Activated CD4-positive, alpha-beta T cell treated with anti-CD3 and anti-CD28 coated beads, Interleukin-2, amount 10 ng/mL, durations not matched to agents 24 days and 14 days (primary cell): ENCODE measurements at places on chromosomes 7 and 10.

DNA sequence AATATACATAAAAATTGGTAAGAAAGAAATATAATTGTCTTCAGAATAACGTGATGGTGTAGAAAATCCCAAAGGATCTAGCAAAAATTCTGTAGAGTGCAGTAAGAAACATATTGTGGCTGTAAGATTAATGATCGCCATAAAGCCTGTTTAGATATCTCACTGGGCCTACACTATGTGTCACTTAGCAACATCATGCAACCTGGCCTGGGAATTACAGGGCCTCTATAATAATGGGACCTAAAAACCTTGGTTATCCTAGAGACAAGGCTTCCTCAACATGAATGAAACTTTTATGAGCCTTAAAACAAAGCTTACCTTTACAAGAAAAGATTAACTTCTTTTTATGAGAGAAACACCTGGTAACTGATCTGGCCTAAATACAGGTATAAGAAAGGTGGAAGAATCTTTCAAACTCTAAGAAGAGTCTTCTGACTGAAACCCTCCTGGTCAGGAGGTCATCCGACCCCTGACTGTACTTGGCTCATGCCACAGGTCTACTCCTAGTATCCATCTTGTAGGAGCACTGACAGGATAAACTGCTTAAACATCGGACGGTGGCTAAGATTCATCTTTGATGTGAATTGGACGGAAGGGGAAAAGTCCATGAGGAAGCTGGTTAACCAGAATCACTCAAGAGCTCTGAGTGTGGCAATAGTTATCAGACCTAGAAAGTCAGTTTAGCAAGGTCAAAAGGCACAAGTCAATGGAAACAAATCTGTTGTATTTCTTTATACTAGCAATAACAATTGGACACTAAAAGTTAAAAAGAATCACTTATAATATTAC is 1155.1 kb upstream of the SORCS1 start:
- DNase-seq: no peak

GRCh38 chr10:113423981-113424721 is 128.7 kb upstream of the HABP2 start:
- no peak for DNase-seq

DNA sequence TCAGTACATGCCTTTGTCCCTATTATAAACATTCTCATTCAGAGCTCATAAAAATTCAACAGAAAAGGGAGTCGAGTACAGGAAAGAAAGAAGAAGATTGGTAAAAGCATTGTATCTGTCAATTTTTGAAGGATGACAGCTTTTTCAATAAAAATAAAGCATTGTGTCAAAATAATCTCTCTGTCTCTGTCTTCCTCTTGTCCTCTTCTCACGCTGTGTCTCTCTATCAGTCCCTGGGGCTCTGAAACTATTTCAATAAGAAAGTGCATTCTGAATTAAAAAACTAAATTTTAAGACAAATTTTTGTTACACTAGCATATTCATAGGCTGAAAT is 248.4 kb downstream of the TNS3 start:
- DNase-seq: no peak

- DNase-seq: no peak
These were observed 55.4 kb upstream of the SGMS1 start for GRCh38 chr10:50679149-50679548.

DNA sequence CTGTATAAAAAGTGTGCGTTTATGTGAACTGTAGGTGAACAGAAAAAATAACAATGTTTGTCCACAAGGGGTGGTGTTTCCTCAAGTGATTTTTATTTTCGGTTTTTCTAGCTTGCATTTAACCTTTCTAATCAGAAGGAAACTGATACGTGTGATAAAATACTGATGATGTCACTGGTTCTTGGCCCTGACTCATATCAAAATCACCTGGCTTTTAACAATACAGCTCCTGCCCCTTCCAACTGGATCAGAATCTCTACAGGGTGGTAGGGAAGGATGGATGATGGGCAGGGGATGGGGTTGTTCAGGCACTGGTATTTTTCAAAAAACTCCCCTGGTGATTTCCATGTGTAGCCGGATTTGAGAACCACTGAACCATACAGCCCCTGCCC is 10.9 kb downstream of the NPFFR1 start:
- peak; percentile 66 for DNase-seq

- peak; percentile 71 for DNase-seq
These were observed 521 bp downstream of the LIMK1 start for GRCh38 chr7:74083928-74084721.

GRCh38 chr10:78510566-78511323 is 477.1 kb downstream of the RPS24 start:
- peak; percentile 47 for DNase-seq

DNA sequence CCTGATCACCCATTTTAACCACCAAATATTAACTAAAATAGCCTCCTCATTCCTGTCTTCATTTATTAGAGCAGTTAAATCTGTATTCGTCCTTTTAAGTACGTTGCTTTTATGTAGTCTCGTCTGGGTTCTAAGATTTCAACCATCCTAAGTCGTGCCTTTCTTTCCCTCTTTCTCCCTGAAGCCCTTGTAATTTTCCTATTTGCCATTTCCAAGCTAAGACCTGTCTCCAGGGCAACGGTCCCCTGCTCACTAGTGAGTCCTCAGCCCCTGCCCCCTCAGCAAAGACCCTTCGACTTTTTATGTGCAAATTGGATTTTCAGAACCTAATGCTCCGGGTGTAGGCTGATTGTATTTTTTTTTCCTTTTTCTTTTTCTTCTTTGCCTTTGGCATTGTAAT is 16.1 kb upstream of the MEST start:
- no peak for DNase-seq

- no peak for DNase-seq
These were observed 11.0 kb downstream of the TLL2 start for GRCh38 chr10:96502561-96503282.

- DNase-seq: no peak
These were observed 42.4 kb upstream of the HGF start for GRCh38 chr7:81811956-81812865.

- no peak for DNase-seq
These were observed 130.7 kb upstream of the TMEM72 start for GRCh38 chr10:44780426-44780825.

DNA sequence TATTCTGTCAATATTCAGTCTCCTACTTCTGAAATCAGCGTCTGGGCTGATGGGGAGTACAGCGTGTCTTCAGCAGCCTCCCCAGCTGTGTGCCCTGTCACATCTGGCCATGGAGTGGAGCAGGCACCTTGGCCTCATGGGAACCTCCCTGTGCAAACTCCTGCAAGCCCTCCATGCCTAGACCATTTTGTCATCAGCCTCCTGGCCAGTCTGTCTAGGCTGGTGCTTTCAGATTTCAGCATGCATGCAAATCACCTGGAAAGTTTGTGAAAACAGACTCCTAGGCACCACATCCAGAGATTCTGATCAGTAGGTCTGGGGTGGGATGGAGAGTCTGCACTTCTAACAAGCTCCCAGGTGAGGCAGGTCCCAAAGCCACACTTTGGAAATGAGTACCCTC is 26.2 kb upstream of the CCSER2 start:
- DNase-seq: peak; percentile 51

DNA sequence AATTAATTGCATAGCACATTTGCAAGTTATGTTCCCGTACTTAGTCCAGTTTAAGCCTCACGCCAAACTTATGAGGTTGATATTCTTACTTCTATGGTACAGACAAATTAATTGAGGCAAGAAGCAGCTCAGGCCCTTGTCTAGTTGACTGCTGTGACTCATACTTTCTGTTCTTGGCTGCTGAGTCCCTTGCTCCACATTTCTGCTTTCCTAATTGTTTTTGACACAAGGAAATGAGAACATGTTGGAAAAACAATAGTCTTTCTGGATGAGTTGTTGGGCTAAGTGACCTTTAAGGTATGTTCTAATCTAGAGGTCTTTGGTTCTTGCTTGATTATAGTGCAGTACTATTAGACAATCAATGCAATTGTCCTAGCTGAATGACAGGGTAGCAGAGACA is 331.8 kb downstream of the NRG3 start:
- no peak for DNase-seq

GRCh38 chr10:132142396-132143161 is 44.2 kb upstream of the DPYSL4 start:
- DNase-seq: peak; percentile 88

- peak; percentile 62 for DNase-seq
These were observed 8.6 kb downstream of the BTBD16 start for GRCh38 chr10:122279725-122280141.

DNA sequence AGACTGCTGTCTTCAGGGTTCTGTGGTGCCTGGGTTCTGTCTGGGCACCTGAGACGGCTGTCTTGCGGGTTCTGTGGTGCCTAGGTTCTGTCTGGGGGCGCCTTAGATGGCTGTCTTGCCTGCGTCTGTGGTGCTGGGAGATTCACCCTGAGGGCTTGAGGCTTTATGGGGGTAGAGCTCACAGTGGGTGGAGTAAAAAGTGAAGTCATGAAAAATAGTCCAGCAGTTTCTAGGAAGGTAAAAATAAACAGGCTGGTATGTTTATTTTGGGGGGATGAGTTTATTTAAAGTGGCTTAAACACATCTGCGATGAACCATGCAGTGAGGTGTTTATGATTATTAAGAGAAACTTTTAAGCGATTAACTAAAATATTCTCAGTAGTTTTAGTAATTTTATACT is 64.2 kb downstream of the NKX6-2 start:
- DNase-seq: no peak

DNA sequence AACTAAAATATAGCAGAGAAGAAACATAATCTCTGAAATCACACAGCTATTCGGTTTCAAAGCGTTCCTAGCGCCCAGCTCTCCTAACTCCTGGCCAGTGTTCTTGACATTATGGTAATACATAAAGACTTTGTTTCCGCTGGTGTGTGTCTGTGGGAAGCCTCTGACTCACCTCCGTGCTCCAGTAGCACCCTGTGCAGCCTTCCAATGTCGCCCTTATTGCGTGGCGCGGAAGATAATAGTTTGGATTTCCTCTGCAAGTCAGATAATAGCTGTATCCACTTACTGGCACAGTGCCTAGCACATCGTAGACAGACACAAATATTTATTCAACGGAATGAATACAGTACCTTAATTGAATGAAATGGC is 570 bp downstream of the BMS1 start:
- DNase-seq: peak; percentile 71

GRCh38 chr7:124072603-124073309 is 39.9 kb upstream of the TMEM229A start:
- no peak for DNase-seq

DNA sequence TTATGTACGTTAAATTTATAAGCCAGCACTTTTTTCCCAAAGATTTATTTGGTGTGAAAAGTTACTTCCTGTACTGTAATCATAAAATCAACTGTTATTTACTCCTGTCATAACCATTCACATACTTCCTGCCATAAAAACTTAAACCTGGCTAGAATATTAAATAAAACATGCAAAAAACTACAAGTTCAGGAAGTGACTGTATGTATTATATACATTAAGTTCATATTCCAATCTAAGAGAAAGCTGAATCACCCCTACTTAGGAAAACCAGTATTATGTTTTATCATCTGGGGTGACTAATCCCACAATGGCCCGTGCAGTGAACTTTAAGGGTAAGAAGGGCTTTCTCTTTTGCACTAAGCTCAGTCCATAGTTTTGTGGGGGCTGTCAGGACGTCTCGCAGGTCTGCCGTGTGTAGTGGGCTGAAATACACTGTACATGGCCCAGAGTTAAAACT is 183.7 kb upstream of the KLF14 start:
- no peak for DNase-seq

DNA sequence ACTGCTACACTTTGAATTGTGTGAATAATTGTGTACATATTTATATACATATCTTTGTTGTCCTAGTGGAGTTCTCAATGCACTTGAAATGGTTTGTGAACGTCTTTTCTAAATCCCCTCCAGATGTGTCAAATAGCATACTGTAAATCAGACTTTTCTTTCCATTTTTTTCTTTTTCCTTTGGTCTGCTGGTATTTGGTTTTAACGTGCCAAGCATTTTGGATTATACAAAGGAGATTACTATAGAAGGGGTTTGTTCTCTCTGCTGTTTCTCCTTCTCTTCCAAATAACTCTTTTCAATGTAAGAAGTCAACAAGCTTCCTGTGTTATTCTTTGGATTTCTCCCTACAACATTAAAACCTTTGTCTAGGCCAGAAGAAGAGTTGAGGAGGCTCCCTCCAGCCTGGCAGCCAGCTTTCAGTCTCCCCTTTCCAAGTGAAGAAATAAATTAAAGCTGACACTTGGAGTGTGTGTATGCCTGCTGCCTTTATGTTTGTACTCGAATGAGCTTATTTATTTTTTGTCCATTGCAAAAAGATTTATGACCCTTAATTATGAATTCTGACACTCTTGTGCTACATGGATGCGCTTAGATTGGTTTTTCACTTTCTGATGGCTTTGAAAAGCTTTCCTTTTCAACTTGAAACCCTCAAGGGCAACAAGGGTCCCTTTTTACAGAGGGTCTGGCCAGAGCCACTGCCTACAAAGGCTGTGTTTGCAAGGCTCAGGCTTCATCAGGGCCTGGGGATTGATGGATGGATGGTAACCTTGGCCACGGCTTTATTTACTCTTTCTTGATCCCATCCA is 107.8 kb downstream of the RAB18 start:
- peak; percentile 28 for DNase-seq

DNA sequence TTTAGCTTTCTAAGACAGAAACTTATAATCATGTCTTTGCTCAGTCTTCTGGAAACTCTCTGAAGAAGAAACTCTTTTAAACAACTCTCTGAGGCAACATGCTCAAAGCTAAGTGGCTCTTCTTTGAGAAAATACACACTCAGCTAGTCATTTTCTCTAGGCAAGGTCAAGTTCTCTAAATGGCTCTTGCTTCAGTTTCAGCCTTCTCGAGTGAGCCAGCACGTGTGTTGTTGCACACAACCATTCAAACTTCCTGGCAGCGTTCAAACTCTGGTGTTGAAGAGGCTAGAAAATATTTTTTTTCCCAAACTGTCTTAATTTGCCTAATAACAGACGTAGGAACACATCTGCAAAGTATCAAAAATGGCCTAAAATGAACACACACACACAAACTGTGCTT is 129.1 kb downstream of the THSD7A start:
- DNase-seq: no peak

DNA sequence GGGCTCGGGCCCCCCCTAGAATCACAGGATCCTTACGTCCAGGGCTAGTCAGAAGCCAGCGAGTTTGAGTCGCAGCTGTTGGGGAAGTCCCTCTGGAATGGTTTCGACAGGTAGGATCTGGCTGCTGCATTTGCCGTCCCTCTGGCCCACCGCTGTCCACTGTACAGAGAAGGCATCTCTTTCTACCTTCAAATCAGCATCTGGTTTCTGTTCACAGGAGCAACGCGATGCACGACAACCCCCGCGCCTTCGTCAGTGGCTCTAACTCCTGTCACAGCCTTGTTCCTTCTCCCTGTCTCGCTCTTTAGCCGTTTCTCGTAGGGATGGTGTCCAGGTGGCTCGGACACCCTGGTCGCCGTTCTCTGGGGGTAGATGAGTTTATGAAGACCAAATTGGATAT is 11.2 kb upstream of the PFKFB3 start:
- DNase-seq: no peak
